ENCODE measurements at places on chromosomes 1 and 21. TPM values are rescaled to one million over a fixed set of nuclear protein-coding genes. Genes with fewer than 3 reads are reported as not detected.

GRCh38 chr1:77687519-77687906 is 5.1 kb upstream of the ZZZ3 start:
- DNase-seq = no peak

GRCh38 chr1:53104289-53104913 is 38.0 kb downstream of the SLC1A7 start:
- no peak for DNase-seq

DNA sequence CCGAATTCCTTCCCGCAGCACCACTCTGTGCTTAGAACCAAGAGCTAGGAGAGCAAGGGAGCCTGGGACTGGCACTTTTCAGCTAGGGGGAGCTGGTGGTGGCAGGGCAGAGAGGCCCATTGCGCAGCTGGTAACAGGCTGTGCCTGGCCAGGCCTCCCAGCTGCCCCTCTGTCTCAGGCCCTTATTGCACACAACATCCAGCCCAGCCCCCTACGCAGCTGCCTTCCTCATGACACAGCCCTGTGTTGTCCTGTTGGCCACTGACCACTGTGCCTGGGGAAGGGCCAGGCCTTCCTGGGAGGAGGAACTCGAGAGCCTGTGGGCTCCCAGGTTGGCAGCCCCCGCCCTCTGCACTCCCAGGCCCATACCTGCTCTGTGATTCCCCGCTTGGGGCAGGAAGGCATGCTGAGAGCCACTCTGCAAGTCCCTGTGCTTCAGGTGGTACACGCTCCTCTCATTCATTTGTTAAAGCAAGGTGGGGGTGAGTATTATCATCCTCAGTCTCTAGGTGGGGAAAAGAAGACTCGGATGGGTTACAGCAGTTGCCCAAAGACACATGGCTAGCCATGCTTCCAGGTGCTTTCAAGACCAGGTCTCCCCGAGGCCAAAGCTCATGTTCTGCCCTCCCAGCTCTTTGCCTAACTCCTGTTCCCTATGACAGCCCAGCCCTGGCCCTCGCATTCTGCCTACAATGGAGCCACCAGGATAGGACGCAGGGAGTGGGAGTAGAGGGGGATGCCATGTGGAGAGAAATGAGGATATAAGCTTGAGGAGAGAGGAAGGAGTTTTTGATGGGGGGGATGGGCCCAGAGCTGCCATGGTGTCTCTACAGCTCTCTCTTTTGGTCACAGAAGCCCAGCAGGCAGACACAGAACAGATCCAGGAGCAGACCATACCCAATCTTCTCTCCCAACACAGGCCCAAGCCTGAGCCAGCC is 81.8 kb downstream of the TMEM53 start:
- DNase-seq = no peak

DNA sequence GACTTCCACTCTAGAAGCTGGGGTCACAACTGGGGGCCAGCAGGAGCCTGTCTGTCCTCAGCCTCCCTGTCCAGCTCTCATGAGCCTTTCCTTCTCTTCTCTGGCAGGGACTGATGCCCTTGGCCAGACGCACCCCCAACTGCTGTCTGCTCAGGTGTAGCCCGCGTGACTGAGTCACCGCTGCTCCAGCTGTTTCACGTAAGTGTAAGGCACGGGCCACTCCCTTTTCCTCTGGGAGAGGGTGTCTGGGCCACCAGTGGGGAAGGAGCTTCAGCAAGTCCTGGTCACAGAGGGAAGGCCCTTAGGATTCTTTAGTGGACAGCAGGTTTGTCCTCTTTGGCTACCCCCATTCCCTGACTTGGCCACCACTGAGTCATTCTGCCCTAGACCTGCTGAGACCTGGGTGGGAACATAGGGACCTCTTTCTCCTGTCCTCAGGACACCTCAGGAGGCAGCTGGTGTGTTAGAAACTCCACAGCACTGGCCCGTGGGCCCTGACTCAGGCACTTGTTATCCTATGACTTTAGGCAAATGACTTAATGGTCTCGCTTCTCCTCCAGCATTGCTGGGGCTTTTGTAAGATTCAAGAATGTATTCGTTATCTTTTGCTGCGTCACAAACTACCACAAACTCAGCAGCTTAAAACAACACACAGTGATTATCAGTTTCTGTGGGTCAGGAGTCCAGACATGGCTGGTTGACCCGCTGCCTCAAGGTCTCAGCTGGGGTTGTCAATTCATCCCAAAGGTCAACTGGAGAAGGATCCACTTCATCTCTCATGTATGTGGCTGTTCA is 64.8 kb downstream of the FAM163A start:
- DNase-seq = no peak

The C1orf105 gene
- not detected for total RNA-seq

DNA sequence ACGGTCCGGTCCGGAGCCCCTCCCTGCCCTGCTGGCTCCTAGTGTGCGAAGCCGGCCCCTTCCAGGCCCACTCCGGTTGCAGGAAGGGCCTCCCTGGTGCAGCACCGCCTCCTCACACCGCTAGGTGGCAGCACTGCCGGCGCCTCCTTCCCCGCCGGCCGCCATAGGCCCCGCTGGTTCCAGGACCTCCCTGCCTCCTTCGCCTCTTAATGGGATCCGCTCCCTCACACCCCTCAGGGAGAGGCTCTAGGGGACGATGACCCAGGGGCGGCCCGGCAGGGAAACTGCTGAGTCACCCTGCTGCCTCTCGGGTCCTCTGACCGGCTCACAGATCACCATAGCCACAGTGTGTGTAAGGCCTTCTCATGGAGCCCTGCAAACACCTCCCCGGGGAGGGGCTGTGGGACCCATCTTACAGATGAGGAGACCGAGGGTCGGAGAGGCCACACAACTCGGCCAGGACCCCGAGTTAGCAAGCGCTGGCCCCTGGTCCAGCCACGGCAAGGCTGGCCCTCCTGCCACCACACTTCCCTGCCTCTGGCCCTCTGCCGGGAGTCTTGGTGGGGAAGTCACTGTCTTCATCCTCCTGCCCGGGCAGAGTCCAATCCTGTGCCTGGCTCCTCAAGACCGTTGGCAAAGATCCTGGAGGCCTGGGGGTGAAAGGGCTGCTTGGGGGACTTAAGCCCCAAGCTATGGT is 1.6 kb upstream of the AJAP1 start:
- peak; percentile 60 for DNase-seq

The LCE1E gene
- total RNA-seq = not detected

The WNT3A gene
- not detected for total RNA-seq

DNA sequence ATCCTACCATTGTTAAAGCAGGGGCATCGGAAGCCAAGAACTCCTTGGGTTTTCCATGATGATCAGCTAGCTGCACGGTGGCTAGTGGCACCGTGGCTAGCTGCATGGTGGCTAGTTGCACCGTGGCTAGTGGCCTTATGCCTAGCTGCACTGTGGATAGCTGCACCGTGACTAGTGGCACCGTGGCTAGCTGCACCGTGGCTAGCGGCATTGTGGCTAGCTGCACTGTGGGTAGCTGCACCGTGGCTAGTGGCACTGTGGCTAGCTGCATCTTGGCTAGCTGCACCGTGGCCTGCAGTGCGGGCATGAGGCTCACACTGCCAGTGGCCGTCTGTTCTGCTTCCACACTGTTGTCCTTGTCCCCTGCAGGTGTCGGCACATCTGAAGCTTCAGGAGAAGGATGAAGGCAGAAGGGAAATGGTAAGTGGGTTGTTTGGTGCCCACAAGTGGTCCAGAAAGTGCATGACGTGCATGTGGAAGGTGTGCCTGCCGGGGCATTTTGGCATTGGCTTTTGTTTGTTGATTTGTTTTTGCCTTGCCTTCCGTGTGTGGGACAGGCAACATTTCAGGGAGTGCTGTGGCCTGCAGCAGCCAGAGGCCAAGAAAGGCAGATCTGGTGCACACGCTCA is 38.6 kb downstream of the TFF3 start:
- no peak for DNase-seq

GRCh38 chr1:45687754-45688740 is at the start of gene TMEM69:
TSS of gene TMEM69 (plus strand) at chr1:45688181. CDS start at chr1:45691069, 2,888 bp downstream.
- peak; percentile 88 for DNase-seq

DNA sequence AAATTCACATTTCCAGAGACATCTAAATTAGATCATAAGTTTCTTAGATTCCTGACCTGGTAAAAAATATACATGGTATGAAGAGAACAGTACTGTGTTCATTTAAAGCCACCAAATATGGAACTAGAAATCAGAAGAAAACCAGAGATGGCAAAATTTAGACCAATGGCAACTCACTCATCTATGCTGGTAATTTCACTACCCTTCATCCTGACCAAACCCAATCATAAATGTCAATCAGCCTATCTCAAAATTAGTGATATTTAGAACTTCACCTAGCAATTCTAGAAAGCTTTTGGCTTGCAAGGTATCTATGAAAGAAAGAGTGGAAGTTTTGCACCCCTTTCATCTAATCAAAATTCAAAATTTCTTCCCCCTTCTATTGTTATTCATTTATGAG is 107.7 kb downstream of the NIBAN1 start:
- DNase-seq = no peak

- DNase-seq = no peak
Observed at GRCh38 chr1:50637460-50637859, 214.2 kb upstream of the DMRTA2 start.

- no peak for DNase-seq
Observed at GRCh38 chr1:228015276-228016180, 8.7 kb downstream of the WNT3A start.

GRCh38 chr1:240169188-240169587 is 77.5 kb downstream of the FMN2 start:
- DNase-seq = no peak

DNA sequence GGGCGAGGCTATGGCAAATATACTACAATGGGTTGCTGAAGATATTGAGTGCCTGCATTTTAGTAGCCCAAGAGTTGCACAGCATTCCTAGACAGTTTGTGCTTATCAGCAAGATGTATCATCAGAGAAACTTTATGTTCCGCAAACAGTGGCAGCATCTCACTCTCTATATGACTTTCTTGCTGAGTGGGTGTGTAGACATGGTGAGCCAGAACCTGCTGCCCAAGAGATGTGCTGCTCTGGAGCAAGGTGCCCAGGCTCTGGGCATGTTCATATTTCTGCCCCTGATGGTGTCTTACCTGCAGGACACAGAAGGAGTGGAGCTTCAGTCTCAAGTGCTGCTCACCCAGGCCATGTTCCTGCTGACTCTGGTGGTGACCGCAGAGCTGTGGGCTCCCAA is 8.2 kb upstream of the RGSL1 start:
- DNase-seq = no peak

GRCh38 chr21:34011660-34012059 is 61.7 kb upstream of the MRPS6 start:
- DNase-seq = no peak

The SLC44A5 gene
- total RNA-seq = 0.23 TPM

The MYOG gene
- total RNA-seq = not detected

DNA sequence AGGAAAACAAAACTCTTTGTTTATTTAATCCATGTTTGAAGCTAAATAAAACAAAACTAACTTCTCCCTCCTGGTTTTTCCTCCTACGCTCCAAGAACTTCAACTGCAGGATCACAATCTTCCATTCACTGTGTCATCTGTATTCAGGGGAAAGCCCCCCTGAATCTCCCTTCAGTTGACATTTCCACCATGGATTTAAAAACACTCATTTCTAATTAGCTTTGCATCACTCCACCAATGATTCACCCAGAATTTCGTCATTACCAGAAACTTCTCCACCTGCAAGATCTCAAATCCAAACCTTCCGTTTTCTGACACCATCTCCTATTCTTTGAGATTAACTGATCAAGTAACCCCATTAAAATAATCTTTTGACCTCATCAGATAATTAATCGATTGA is 10.9 kb upstream of the RGS5 start:
- DNase-seq = no peak

DNA sequence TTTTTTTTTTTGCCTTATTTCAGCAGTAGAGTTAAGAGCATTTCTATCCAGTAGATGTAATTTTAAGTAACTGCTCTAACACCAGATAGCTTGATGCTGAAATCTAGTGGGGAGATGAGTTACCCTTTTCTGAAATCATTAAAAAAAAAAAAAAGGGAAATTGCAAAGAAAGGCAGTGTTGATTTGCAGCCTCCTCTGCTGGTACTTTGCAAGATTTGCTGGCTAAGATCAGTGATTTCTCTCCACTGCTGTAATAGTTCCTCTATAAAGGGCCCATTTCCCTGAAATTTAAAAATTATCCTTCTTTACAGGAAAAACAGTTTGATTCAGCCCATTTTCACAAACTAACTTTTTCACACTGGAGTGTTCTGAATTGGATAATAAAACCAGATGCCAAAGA is 120.6 kb downstream of the PTBP2 start:
- no peak for DNase-seq

The ANGPTL7 gene
- total RNA-seq = not detected

The OLIG1 gene
- total RNA-seq = not detected

GRCh38 chr1:199512037-199512710 is 515.3 kb upstream of the NR5A2 start:
- no peak for DNase-seq

DNA sequence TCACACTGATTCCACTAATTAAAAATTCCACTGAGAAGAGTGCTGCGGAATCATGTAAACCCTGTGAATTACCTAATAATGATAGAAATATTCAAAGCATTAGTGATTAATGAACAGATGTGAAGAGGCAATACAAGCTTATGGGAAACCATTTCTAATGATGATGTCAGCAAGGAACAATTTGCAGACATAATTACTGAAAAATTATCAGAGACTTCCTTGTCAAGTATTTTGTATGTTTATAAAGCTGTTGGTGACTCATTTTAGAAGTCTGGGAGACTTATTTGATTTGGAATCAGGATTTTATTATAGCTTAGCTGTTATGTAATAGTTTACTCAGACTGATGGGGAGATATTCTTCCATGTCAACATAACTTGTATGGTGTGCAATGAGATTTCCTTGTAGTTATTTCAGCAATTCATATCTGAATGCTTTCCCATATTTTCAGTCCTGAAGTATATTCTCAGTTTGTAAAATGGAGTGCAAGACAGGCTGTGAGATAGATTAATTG is 135.5 kb downstream of the TGFB2 start:
- no peak for DNase-seq

- no peak for DNase-seq
Observed at GRCh38 chr1:211328866-211329475, 2.3 kb downstream of the TRAF5 start.

DNA sequence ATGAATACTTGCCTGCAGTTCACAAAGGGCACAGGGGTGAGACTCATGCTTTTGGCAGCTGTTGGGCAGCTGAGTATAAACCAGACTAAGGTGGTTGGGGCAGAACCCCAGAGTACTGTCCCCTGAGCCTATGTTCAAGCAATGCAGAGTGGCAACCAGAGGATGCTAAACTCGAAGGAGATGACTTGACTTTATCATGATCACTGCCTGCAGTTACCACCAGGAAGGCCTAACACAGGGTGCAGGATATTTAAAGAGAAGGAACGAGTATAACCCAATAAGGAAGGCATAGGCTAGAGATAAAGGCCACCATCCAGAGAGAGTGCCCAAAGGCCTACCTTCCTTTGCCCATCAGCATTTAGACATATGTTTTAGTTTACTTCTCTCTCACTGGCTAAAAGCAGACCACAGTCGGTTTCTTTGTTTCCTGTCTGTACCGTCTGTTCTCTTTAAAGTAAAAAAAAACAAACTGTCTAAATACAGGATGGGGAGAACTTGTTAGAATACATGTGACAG is 83.3 kb downstream of the MPZL1 start:
- peak; percentile 64 for DNase-seq

GRCh38 chr1:56257726-56258125 is 321.6 kb downstream of the PLPP3 start:
- no peak for DNase-seq
